GM13977 (cell line): ENCODE measurements at places on chromosomes 4 and X.

- no peak for DNase-seq
Observed at GRCh38 chr4:19472666-19473065, 779.0 kb upstream of the SLIT2 start.

- DNase-seq, result no peak
Observed at GRCh38 chrX:12681047-12681446, 110.2 kb upstream of the PRPS2 start.

DNA sequence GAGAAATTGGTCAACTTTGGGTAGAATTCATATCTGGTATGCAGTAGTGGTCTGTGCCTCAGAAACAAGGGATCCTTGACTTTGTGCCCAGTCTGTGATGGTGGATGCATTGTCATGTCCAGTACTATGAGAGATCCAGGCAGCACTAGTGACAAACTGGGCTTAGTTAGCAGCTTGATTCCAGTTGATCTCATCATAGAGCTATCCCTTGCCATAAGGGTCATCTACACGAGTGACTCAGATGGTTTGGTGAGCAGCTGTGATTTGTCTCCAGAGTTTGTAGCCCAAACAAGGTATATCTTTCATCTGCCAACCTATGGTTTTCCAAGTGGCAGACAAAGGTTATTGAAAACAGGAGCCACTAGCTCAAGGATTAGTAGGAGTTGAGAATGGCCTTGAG lies 298.8 kb downstream of the GBA3 start:
- DNase-seq, result no peak

- no peak for DNase-seq
Observed at GRCh38 chr4:139951021-139951420, 203.0 kb downstream of the MAML3 start.

DNA sequence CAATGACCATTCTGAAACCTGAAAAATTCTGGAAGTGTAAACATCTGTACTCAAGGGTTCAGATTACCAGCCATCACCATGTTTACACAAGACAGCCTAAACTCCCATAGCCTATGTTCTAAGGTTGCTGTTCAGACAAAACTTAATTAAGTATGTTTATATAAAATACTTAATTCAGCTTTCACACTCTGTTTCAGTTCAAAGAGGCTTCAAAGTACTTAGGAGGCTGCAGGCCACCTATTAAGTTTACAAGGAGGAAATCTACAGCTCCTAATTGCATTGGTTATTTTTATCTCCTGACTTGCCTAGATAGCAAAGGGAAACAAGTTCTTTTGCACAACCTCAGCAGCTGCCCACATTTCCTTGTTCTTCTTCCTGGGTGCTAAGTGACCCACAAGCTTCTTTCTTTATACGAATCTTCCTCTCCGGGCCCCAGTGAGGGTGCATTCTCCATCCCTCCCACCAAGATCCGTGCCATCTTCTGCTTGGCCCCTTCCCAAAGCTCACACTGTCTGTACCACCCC lies 2.0 kb downstream of the GAK start:
- no peak for DNase-seq
